HEK293T (cell line): ENCODE measurements at places on chromosomes 12 and 14.

- DNase-seq, result no peak
Measured at GRCh38 chr14:24425704-24426103, 3.8 kb downstream of the CBLN3 start.

DNA sequence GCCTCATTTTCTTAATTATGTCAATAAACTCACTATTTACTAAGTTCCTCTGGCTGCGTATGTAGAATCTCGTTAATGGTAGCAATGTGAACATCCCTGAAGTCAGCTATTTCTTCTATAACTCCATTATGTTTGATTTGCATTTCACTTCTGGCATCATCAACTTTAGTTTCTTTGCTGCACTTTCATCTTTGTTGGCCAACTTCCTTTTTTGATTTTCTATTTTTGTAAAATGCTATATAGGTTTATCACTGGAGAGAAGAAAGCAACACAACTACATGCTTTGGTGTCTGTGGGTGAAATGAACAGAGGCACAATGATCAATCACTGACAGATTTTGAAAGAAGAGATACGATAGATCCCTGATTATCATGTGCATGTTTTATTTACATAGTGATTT, 58.5 kb upstream of the ATF7IP start:
- DNase-seq, result no peak

DNA sequence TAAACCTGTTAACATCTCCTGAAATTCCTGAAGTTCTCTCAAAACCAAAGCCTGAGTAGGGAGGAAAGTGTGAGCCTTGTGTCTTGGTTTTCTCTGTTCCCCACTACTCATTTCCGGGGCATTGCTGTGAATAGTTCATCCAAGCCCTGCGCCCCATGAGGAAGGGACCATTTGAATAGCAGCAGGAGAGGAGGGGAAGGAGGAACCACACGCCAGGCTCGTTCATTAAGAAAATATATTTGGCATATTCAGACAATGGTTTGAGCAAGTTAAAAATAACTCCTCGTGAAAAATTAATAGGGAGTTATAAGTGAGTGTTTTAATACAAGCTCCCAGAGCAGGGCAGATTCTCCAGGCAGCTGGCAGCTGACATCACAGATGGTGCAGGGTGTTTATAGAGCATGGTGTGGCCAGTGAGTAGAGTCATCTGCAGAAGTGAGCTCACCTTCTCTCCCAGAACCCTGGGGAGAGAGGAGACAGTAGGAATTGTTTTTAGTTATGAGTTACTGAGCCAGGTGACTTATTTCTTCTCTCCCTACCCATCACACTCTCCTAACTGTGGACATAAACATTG, 29.5 kb upstream of the CISTR start:
- no peak for DNase-seq

DNA sequence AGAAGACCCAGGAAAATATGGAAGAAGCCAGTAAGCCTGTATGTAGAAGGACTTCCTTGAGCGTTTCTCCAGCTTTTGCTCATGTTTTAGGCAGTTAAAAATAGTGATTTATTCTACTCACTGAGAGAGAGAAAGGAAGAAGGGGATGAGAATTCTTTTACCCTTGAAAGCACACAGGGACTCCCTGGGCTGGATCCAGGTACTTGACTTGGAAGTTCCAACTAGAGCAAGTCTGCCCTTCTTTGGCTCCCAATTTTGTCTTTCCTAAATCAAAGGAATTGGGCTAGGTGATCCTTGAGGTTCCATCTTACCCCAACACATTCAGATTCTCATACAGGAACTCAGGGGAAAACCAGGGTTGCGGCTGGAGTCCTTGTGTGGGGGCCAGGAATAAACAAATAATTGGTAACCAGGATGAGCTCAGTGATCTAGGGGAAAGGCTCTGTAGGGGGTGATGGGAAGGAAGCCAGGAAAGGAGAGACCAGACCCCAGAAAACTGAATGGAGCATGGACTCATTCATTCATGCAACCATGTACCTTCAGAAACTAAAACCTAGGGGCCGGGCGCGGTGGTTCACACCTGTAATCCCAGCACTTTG, 11.5 kb upstream of the ITGA5 start:
- DNase-seq, result no peak

GRCh38 chr14:102901633-102902032, 20.8 kb upstream of the AMN start:
- no peak for DNase-seq
